Activated CD4-positive, alpha-beta T cell treated with anti-CD3 and anti-CD28 coated beads, Interleukin-2, amount 50 U/mL, for 24 hours (primary cell): ENCODE measurements at places on chromosomes 2 and 18.

DNA sequence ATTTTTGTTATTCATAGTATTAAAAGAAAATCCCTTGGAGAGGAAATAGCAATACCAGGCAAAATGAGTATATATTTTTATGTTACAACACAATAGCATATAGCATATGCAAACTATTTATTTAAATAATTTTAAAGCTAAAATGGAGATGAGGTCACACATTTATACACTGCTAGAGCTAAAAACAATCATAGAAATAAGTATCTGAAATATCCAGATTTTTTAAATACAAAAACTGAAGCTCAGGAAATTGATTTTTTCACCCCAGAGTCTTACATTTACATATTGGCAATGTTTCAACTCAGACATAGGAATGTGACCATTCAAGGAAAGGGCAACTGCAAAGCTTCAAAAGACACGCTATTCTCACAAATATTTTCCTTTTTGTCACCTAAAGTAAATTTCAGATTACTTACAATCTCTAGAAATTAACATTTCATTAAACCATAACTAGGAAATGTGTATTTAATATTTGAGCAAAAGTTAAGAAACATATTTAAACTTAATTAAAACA is 8.9 kb downstream of the TFPI start:
- no peak for DNase-seq

GRCh38 chr18:8493141-8493540 is 116.1 kb upstream of the RAB12 start:
- DNase-seq: no peak

DNA sequence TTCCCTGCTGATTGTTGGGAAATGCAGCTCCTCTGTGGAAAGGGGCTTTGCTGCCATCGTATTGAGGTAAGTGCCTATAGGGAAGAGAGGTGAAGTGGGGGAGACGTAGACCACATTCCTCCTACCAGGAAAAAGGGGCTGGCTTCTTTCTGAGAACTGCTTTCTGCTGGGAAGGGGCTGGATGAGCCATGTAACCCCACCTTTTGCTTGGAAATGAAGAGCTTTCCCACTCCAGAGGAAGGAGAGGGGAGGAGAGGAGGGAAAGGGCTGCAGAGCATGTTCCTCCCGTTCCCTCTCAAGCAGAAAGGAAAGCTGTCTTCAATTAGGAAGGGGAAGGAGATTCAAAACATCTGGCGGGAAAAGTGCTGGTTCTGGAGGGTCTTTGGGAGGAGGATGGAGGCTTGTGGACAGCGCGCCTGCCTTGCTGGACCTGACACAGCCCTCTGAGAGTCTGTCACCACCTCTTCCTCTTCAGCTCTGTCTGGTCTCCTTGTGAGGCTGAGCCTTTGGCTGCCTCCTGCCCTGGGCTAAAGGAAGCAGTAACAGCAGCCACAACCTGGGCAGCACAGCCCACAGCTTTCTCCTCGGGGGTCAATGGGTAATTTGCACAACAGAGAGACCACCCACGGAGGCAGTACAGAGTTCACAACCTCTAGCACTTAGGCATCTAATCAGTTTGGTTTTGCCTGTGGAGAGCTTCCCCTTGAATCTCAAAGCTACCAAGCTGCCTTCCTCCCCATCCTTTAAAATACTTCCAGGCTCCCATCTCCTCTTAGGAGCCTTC is 410.0 kb upstream of the TNP1 start:
- DNase-seq: no peak

GRCh38 chr2:115084446-115084845 is 642.0 kb downstream of the DPP10 start:
- DNase-seq: no peak

DNA sequence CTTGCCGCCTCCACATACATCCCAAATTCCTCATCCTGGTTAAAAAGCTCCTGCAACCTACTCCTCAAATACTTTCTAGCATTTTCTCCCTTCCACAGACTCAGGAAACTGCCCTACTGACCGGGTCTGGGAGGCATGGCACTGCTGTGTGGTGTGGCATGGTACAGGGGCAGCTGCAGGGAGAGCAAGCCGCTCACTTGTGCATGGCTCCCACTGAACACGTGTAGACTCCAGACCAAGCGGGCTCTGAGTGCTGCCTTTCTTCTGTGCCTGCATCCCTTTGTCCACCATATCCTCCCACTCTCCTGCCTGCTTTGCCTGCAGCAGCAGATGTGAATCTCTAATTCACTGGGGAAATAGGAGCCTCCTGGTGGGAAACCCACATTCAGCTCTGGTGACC is 72.2 kb downstream of the CCDC93 start:
- DNase-seq: no peak

GRCh38 chr2:25758348-25758747 is 85.0 kb upstream of the DTNB start:
- no peak for DNase-seq

- no peak for DNase-seq
Measured at GRCh38 chr2:70718241-70718640, 49.8 kb downstream of the ADD2 start.

GRCh38 chr2:109356324-109357035 is 227.5 kb downstream of the SH3RF3 start:
- no peak for DNase-seq

DNA sequence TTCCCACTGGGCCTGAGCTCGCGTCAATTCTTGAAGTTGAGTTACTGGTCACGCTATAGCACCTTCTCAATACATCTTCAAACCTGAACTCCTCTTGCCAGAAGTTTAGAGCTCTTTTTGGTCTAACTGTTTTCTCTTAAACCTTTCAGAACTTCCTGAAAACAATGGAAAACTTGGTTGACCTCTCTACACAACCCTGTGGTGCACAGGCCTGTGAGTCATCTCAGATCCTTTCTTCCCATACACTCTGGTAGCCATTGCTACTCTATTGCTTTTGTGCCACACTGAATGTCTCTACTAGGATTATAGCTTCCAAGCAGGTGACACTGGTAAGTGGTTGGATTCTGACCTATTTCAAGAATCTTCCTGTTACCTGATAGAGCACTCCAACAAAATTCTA is 321.5 kb upstream of the FSIP2 start:
- DNase-seq: no peak

- no peak for DNase-seq
Measured at GRCh38 chr2:239285071-239285931, 115.5 kb downstream of the HDAC4 start.

DNA sequence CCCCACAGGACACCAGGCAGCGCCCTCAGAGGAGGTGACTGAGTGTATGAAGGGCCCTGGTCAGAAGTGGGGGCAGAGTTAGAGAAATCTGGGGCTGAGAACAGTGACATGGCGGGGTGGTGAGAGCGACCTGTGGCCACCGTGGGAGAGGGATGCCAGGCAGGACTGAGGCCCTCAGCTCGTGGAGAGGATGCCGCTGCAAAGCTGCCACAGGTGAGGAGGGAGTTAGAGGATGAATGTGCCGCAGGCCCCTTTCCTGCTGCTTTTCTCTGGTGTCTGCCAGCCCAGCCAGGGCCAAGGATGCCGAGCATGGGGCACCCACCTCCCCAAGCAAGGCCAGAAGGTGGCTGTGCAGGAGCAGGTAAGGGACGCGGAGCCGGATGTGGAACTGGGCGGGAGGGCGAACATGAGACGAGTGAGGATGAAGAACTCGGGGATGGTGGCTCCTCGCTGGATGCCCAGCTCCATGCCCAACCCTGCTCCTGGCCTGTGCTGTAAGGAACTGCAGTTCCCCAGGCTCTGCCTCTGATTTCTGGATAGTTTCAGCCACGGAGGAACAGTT is 269.2 kb upstream of the HDAC4 start:
- DNase-seq: no peak

- no peak for DNase-seq
Measured at GRCh38 chr2:138514173-138514572, 12.6 kb downstream of the SPOPL start.

DNA sequence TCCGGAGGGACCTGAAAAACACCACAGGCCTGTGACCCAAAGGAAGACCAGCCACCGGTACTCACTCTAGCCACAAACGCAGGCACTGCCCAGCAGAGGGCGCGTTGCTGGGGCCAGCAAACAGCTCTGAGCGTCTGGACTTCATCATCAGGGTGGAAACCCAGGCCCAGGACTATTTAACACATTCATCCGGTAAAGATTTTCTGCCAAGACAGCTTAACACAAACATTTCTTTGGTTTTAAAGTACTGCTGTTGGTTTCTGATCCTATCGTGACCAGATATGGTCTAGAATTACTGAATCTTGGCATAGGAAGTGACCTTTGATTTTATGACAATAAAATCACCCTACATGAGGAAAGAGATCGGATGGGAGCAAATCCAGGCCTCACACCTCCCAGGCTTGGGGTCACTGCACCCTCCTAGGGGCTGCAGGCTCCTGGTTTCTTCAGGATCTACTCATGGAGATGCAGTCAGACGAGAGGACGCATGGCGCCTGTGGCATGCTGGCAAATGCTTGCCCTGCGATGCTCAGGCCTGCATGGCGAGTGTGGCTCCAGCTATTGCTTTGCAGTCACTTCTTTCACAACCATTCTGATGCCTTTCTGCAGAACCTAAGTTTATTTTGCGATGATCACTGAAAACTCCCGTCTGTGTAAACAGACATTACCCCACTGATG is 130.4 kb downstream of the COL4A4 start:
- no peak for DNase-seq

DNA sequence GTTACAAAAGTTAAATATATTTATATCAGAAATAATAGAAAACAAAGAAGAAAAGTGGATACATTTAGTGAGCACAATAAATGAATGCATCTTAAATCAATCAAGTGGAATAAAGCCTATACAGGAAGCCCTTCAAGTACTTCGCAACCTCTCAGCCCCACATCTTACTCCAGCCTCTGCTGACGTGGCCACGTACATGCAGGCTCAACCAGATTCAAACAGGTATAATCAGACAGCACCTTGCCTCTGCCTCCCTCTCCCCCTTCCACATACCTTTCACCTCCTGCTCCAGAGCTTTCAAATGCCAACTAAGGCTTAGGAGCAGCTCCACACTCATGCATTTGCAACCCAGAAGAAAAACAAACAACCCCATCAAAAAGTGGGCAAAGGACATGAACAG is 32.9 kb downstream of the CACNB4 start:
- no peak for DNase-seq

DNA sequence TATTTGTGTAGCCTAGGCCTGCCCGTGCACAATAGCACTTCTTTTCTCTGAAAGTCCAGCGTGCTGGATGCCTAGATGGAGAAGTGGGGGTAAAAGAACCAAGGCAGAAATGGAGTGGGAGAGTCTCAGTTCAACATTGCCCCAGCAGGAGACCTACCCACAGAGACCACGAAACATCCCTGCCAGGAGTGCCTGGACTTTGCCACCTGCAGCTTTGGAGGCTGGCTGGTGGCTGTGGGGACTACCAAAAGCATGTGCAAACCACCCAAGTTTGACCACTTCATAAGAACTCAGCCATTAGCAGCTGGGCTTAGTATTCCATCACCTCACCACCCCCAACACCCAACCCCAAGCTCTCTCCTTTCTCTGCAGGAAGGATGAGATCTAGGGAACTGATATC is 416.9 kb upstream of the ID2 start:
- no peak for DNase-seq

GRCh38 chr18:2049986-2050385 is 521.3 kb downstream of the METTL4 start:
- no peak for DNase-seq

GRCh38 chr2:26692897-26693849 is 651 bp downstream of the KCNK3 start:
- no peak for DNase-seq

DNA sequence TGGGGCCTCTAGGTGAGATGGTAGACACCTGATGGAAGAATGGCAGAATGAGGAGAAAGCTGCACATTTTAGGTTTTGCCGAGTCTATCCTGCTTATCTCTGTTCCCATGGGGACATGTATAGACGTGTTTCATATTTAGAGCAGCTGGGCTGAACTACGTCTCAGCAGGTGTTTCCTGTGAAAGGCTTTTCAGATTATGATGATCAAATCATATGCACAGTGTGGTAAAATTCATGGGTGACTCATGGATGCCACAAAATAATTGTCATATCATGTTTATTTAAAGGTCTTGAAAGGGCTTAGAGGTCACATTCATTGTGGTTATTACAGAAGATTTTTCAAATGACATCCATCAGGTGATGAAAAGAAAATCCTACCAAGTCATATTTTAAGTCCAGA is 90.5 kb downstream of the ICOS start:
- no peak for DNase-seq

- no peak for DNase-seq
Measured at GRCh38 chr18:58497845-58498244, 131.0 kb downstream of the ALPK2 start.

GRCh38 chr18:56937874-56938430 is 208.9 kb upstream of the BOD1L2 start:
- no peak for DNase-seq

- DNase-seq: no peak
Measured at GRCh38 chr18:6406075-6406909, 8.4 kb downstream of the L3MBTL4 start.

GRCh38 chr2:10935953-10936942 is 24.5 kb downstream of the KCNF1 start:
- no peak for DNase-seq

- no peak for DNase-seq
Measured at GRCh38 chr2:96702098-96702785, 37.6 kb downstream of the LMAN2L start.

DNA sequence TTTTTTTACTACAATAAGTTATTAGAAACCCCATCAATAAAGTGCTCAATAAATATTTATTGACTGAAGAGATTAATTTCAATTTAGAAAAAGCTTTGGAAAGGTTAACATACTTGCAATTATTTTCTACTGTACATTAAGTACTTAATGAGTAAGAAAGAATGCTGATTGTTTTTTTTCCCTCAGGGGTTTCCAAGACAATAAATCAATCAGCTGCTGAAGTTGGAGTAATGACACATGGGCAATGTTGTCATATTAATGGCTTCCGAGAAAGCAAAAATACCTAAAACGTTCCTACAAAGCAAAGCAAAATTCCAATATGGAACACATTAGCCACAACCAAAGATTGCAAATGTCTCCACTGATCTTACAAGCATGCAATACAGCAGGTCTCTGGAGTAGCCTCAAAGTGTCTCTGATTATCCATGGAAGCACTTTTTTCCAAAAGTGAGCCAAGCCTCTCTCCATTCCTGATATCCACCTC is 66.7 kb downstream of the ZC3H6 start:
- DNase-seq: no peak

DNA sequence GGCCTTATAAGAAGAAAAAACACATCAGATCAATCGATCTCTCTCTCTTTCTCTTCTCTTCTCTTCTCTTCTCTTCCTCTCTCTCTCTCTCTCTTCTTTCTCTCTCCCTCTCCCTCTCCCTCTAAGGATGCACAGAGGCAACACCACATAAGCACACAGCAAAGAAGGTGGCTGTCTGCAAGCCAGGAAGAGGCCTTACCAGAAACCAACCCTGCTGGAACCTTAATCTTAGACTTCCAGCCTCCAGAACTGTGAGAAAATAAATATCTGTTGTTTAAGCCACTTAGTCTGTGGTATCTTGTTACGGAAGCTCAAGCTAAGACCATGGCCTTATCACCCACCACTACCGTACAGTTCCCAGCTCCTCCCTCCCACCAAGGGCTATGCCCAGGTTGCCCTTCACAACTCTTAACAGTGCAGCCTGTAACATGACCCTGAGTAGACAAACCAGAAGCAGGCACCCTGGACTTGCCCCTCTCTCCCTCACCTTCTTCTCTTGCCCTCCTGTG is 25.2 kb upstream of the TMEM237 start:
- no peak for DNase-seq
